ENCODE measurements at places on chromosomes 3 and 15.

DNA sequence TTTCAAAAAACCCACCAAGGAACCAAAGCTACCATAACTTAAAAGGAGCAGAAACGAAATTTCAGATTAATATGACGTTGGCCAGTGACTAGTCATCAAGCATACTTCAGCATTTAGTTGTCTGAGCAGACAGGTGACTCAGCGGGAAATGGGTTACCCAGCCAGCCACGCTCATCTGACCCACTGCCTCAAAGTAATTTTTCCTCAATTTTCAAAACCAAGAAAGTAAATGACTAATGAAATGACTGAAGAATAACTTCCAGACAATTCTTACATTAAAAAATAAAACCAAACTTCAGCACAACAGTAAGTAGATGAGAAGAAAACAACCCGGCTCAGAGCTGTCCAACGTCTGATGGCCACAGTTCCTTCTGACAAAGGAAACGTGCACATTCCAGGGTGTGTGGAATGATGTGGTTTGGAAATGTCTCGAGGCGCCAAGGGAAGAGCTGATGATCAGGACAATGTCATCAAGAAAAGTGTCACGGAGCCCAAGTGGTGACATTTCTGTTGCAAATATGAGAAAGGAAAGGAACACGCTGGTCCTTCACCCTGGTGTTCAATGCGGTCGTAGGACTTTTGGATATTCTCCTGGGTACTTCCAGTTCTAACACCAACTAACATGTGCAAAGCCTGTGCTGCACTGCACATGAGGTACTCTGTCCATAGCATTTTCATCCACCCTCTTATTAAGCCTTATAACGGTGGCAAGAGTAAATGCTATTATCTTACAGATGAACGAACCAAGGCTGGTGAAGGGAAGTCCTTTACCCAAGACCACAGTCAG lies 79.1 kb downstream of the FOXP1 start:
- DNase-seq, result no peak

GRCh38 chr3:71454512-71455403 lies 128.8 kb downstream of the FOXP1 start:
- no peak for DNase-seq

GRCh38 chr15:95457520-95457919 lies 873.0 kb upstream of the NR2F2 start:
- DNase-seq, result no peak

DNA sequence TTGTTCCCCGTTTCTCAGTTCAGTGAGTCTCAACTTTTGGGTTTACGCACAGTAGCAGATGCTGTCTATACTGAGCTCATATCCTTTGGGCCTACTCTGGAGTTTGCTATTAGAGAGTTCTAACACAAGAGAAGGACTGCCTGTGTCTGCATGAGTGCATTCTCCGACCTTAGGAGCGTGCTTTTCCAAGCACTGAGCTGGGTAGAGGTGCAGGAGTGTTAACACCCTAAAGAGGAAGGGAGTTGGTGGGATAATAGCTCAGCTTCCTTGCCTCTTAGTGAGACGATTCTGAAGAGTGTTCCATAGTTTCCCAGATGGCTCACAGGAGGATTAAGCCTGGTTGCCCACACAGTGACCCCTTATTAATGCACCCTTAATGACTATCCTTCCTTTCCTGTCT lies 6.9 kb upstream of the OXSR1 start:
- DNase-seq, result no peak

- DNase-seq, result no peak
These were observed 21.1 kb upstream of the CMTM8 start for GRCh38 chr3:32217339-32217738.

GRCh38 chr3:69972672-69973071 lies 26.9 kb upstream of the SAMMSON start:
- no peak for DNase-seq

DNA sequence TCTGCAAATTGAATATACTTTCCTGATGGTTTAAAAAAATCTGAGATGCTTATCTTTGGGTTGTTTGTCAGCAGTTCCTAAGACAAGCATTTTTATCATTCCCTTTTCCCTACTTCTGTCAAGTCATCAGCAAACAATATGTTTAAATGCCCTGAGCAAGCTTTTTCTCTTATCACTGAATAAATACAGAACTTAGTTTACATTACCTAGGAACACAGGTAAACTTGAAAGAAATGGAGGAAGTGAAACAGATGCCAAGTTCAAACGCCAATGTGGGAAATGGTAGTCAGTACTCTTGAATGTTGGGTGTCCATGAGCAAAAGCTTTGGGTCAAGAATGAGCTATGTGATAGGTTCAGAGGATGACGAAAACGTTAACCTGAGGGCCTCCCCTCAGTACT lies 17.2 kb upstream of the TCAIM start:
- no peak for DNase-seq

DNA sequence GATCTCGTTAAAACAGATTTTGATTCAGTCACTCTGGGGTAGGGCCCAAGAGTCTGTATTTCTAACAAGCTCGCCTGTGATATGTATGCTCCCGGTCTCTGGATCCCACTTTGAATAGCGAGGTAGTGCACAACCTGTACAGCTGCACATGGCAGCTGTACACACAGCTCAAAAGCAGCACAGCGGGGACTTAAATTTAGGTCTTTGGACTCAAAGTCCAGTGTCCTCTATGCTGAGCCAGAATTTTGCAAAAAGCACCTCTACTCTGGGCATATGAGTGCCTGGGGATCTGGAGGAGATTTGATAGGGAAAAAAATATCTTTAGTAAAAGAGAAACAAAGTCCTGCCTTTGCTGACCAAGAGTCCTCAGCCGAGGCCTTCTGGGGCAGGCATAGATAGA lies 83.1 kb downstream of the HMG20A start:
- DNase-seq, result no peak

DNA sequence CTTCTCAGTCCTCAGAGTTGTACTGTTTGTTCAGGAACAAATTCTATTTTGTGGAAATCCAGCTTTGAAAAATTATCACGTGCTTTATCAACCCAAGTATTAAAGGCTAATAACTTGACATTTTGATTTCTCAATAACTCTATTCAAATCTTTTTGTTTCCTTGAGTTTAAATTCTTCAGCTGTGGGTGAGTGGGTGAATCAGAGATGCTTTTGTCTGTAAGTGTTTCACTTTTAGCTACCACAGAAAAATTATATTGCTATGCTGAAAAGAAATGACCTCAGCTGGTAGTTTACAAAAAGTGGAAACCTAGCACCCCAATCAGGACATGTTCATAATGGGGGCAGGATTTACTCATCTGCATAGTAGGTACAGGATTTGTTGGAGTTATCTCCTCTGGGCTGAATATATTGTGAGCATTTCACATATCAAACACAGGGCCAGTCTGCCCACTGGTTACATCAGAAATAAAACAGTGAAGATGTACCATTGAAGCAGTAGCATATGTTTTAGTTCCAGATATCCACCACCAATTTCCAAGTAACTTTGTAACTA lies 30.5 kb downstream of the MINDY4B start:
- DNase-seq, result no peak

DNA sequence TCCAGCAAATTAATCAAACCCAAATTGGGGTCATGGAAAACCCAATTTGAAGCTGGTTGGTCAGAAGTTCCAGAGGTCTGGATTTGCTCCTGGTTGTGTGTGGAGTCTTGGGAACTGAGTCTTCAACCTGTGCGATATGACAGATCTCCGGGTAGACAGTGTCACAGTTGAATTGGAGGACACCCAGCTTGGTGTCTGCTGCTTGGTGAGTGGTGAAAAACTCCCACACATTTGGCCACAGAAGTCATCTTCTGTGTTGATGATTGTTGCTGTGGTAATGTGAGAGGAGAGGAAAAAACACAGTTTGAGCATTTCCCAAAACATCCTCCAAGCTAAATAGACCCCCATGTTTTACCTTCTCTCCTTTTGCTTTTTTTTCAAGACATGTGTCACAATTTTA lies 218.1 kb downstream of the TP63 start:
- no peak for DNase-seq

DNA sequence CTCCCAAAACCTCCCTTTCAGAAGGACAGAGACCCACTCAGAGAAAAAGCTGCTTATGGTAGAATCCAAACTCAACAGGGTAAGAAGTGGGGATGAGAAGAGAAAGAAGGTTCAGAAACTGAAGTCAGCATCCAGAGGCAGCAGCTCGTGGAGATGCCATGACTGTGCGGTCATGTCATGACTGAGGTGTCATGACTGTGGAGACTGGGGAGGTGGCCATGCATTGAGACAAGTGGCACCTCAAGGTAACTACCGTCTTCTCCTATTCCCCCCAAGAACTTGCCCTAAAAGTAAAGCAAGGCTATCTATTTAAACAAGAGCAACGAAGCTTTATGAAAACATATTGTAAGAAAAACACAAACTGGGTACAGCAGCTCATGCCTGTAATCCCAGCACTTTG lies 15.1 kb downstream of the CHRNA3 start:
- no peak for DNase-seq

- no peak for DNase-seq
These were observed 37.1 kb upstream of the BOC start for GRCh38 chr3:113174304-113174703.

GRCh38 chr3:158379517-158379916 lies 191.5 kb upstream of the MLF1 start:
- DNase-seq, result no peak

DNA sequence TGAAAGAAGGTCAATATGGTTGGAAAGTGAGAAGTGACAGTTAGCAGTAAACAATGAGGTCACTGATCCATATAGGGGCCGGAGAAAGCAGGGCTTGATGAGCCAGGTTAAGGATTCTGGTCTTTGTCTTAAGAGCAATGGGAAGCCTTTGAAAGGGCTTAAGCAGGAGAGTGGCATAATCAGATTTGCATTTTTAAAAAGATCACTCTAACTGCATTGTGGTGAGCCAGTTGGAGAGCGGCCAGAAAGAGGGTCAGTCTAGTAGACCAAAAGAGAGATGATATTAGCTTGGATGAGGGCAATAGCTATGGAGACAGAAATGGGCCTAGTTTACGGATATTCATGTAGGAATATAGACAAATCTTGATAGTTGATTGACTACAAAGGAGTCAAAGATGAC lies 46.6 kb downstream of the CPNE4 start:
- DNase-seq, result no peak

GRCh38 chr3:39362192-39362591 lies 21.0 kb upstream of the SLC25A38 start:
- no peak for DNase-seq

DNA sequence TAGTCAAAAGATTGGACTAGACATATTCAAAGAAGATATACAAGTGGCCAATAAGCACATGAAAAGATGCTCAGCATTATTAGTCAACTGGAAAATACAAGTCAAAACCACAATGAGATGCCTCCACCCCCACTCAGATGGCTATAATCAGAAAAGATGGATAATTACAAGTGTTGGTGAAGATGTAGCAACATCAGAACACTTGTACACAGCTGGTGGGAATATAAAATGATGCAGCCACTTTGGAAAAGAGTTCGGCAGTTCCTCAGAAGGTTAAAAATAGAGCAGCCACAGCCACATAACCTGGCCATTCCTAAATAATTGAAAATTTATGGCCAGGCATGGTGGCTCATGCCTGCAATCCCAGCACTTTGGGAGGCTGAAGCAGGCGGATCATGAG lies 38.4 kb downstream of the HEG1 start:
- DNase-seq, result no peak

GRCh38 chr3:182485301-182485700 lies 308.0 kb upstream of the ATP11B start:
- no peak for DNase-seq

DNA sequence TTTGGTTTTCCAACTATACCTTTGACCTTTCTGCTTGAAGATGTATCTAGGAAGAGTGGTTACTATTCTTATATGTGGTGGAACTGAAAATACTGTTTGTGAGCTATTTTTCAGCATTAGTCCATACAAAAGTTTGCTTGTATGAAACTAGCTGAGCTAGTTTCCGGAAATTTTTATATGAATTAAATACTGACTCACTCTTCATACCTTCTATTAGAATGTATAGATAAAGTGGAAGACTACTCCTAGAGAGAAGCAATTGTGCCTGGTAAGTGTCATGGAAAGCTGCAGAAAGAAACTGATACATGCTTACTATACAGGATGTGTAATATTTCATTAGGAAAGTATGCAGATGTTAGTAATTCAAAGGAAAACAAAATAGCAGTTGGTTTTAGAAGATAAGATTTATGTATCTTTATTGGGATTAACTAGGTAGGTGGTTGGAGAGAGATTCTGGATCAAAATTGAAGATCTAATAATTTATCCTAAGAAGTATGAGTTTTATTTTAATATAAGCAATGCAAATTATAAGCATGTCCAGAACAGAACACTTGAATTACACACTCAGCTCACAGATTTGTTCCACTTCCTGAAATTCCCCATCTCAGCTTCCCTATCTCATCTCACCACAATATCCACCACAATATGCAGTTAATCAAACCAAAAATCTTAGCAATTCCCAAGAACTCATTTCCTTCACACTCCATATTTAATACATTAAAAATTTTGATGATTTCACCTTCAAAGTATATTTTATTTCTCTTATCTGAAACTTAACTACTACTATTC lies 82.8 kb downstream of the BCHE start:
- no peak for DNase-seq

DNA sequence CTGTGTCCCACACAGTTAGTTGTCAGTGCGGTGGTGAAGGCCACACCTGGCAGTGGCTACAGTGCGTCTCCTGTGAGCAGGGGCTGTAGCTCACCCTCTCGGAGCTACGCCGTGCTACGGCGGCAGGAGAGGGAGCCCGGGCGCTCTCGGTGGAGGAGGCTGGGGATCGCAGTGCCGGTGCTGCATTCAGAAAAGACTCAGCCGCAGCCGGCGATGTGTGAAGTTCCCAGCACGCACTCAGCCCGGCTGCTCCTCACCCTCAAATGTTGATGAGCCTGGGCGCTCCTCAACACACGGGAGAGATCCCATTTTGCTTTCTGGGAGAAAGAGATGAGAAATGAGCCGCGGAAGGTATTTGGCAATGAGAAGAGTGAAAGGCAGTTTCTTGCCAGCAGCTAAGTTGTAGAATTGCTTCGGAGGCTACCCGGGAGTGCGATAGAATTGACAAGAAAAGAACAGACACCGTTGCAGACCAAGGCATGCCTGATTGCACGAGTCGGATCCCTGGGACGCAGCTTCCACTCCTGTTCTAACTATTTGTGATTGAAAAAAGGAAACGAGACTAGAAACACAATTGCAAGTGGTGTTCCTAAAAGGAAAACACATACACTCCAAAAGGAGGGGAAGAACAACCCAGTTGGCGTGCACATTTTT lies at the start of gene UNC13C:
Gene UNC13C, plus strand, starts transcription at position 189 of the 654 bp plus-strand sequence. CDS start 34,463 bp downstream, outside the sequence.
- DNase-seq, result peak; percentile 77

GRCh38 chr15:29903785-29904464 lies 81.7 kb upstream of the TJP1 start:
- no peak for DNase-seq

- no peak for DNase-seq
These were observed 1139.0 kb downstream of the ROBO2 start for GRCh38 chr3:78178740-78179363.

All from head of caudate nucleus (tissue), 42 donors.